ENCODE measurements at places on chromosomes 11 and 22. TPM values are rescaled to one million over a fixed set of nuclear protein-coding genes. Genes with fewer than 3 reads are reported as not detected.

TMEM225 gene
- not detected for total RNA-seq

ANO1 gene
- 1.3 TPM for total RNA-seq

NARS2 gene
- total RNA-seq = 14.7 TPM

CDPF1 gene
- total RNA-seq = 8.7 TPM

CWF19L2 gene
- total RNA-seq = 13.7 TPM

LTO1 gene
- total RNA-seq = 18.2 TPM

DDT gene
- 59.9 TPM for total RNA-seq

PRDX5 gene
- total RNA-seq = 769 TPM

SMIM35 gene
- not detected for total RNA-seq

NAV2 gene
- total RNA-seq = 14.1 TPM

LRRC32 gene
- 0.26 TPM for total RNA-seq

OR52N4 gene
- not detected for total RNA-seq

OLFML1 gene
- not detected for total RNA-seq

OR2AT4 gene
- not detected for total RNA-seq

UPB1 gene
- not detected for total RNA-seq

Data from bronchial epithelial cell (primary cell).